ENCODE measurements at places on chromosomes 4 and X.

- no peak for DNase-seq
Observed at GRCh38 chr4:14865804-14866203, 136.5 kb upstream of the CPEB2 start.

- DNase-seq = peak; percentile 54
Observed at GRCh38 chrX:40174001-40174853, 76.5 kb upstream of the BCOR start.

GRCh38 chr4:75169427-75169826 is 236.5 kb downstream of the PARM1 start:
- DNase-seq = no peak

- no peak for DNase-seq
Observed at GRCh38 chrX:70386235-70386634, 36.9 kb upstream of the GDPD2 start.

DNA sequence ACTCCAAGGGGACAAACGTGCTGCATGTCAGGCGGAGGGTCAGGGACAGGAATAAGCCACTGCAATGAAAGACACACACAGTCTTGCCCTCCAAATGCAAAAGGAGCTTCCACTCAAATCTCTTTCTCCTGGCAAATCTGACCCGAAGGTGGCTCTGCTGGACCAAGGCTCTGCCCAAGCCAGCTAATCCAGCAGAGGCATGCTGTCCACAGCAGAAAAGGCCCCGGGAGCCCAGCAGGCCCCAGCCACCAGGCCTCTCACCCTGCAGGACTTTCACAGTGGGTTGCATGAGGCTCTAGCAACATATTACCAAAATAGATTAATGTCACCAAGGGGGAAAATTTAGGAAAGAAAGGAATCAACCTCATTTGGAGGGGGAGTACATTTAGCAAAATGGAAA is 628.6 kb downstream of the BCOR start:
- DNase-seq = no peak

DNA sequence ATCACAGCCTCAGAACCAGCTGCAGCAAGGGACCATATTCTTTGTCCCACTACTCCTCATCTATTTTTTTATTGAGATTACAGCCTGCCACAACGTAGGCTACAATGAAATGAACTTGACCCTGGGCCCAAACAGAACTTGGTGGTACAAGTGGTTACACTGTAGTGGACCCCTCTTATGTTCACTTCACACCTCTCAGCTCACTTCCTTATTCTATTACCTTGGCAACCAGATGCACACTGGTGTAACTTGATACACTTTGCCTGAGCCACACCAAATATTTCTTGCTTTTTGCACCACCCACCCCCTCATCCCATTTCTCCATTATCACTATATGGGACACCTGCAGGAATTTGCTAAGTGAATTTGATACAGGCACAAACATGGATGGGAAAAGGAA is 105.8 kb downstream of the CXCL13 start:
- DNase-seq = no peak

- no peak for DNase-seq
Observed at GRCh38 chr4:180953572-180953971, 1289.6 kb upstream of the TENM3 start.

DNA sequence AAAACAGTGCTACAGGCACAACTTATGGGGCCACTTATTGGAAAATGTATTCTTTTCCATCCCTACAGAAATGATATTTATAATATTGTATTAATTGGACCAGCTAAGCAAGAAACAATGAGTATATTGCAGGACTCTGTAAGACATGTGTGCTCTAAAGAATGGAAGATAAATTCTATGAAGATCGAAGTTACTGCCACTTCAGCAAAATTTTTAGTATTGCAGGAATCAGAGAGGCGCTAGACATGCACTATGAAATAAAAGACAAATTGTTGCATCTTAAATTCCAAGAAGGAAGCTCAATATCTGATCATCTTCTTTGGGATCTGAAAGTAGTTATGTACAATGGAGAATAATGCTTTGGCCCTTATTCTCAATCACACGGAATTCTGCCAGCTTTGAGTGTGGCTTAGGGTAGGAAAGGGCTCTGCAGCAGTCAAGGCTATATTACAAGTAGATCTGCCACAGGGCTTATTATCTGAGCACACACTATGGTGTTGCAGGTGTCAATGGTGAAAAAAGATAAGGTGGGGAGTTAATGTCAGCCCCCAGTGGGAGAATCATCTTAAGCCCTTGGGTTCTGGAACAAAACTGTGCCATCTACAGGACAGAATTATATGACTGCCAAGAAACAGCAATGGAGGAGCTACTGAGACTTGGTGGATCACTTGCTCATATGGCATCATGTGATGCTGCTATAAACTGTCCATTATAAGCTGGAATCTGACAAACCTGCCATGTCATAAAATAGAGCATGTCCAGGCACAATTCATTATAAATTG is 334.0 kb upstream of the NDST3 start:
- DNase-seq = no peak

DNA sequence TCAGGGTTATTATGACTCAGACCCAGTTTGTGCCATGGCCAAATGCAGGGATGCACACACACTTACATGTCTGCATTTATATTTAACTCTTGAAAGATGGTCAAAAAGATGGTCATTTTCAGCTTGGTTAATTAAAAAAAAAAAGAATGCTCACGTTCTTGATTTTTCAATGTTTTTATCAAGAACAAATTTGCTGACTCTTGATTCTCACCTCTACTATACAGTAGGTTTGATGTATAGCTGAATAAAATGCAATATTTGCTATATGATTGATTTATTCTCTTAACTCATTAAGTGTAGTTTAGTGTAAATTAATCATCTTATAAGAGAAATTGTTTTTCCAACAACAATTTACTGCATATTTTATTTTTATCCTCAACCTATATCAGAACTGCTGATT is 160.4 kb downstream of the SLIT2 start:
- no peak for DNase-seq

DNA sequence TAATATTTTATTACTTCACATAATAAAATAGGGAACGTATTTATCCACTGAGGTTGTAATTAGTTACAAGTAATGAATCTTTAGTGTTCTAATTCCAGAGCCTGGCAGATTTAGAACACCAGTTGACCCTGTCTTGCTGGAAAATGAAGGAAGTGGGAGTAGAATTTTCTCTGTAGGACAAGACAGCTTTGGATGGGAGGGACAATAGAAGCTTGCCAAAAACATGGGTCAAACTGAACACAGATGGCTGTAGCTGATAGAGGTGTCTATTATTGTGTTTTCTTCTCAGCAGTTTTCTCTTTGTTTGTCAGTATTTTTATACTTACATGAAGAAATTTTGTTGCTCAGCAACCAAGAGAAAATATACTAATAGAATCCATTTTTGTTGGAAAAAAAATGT is 20.2 kb downstream of the FAT4 start:
- no peak for DNase-seq

DNA sequence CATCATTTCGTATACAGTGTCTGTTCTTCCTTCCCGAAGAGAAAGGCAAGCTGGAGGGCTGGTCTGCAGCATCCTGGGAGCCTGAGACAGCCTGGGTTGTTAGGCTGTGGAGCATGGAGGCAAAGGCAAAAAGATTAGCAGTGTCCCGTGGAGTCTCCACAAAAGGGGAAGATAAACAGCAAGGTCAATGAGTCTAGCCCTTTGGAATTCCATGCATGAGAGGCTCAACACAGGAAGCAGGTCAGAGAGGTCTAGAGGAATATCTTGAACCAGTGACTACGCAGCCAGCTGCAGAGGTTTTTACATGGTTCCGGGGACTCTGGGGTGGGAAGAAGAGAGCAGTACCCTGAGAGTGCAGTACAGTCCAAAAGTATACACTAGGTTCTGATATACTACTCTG is 12.2 kb upstream of the MCF2 start:
- no peak for DNase-seq

DNA sequence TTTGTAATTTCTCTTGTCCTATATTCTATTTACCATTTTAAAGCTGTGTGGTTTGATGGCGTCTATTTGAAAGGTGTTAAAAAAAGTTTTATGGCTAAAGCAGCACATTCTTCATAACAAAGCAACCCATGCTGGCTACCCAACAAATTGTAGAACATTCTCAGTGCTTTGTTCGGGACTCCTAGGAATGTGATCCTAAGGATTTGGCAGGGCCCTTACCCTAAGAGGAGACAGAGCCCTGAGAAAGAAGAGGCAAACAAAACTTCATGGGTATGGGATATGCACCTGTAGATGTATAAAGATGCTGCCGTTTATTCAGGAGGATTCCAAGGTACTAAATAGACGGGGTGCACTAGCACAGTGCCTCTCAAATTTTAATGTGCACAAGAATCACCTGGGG is 370.8 kb upstream of the DIPK2B start:
- DNase-seq = no peak

GRCh38 chrX:10172877-10173276 is 16.1 kb downstream of the CLCN4 start:
- DNase-seq = no peak

- no peak for DNase-seq
Observed at GRCh38 chrX:123779908-123780396, 47.1 kb upstream of the THOC2 start.

GRCh38 chr4:160947653-160948052 is 1216.1 kb downstream of the FSTL5 start:
- DNase-seq = no peak

- no peak for DNase-seq
Observed at GRCh38 chr4:6342530-6343293, 73.1 kb downstream of the WFS1 start.

GRCh38 chr4:2697995-2698414 is 58.1 kb downstream of the TNIP2 start:
- no peak for DNase-seq

- DNase-seq = no peak
Observed at GRCh38 chr4:119832776-119833175, 204.2 kb upstream of the PDE5A start.

DNA sequence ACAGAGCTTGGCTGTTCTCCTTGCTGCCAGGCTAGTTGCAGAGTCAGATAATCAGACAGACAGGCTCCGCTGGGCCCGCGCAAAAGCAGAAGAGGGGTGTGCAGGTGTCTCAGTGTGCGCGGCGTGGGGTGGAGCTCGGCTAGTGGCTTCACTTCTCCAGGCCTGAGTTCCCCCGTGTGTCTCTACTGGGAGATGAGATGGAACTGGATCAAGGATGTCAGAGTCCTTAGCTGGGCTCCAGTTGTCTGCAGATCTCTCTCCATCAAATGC is 21.1 kb downstream of the HTRA3 start:
- DNase-seq = no peak

DNA sequence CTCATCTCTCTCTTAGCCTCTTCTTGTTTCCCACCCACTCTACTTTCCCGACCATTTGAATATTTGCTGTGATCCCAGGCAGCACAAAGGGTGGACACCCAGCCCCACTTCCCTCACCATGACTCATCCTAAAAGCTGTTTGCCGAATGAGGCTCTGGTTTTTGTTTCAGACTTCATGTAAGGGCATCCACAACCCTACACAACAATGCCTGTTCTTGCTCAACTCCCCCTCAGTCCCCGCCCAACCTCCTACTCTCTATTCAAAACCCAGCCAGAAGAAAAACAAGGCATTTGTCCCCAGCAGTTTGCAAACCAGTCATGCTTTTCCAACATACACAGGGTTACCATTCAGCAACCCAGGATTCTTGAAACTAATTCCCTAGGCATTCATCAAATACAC is 516.5 kb upstream of the CNKSR2 start:
- no peak for DNase-seq

- no peak for DNase-seq
Observed at GRCh38 chrX:69538321-69538876, 34.3 kb downstream of the NALF2 start.

DNA sequence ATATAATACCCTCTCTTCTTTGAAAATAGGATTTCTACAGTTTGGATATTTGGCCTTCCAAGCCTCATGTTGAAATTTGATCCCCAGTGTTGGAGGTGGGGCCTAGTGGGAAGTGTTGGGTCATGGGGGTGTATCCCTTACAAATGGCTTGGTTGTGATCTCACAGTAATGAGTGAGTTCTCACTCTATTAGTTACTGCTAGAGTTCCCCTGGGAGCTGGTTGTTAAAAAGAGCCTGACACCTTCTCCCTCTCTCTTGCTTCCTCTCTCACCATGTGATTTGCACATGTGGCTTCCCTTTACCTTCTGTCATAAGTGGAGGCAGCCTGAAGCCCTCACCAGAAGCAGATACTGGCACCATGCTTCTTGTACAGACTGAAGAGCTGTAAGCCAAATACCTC is 73.9 kb downstream of the HDAC8 start:
- no peak for DNase-seq

- no peak for DNase-seq
Observed at GRCh38 chrX:6980981-6981380, 166.5 kb upstream of the STS start.

DNA sequence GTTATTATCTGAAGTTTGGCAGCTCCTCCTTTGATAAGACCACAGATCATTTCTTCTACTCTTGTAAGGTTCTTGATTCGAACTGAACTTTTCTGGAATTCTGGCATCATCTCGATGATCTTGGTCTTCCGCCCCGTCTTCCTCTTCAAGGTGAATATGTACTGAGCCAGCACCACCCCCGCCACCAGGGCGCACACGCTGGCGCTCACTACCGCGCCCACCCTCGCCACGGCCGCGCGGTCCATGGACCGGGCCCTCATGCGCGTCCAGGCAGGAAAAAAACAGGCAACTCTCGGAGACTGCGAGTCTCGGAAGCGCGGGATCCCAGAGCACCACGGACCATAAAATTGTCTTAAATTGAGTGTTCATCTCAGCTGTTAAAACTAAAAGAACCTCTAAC is 458.4 kb upstream of the NDST3 start:
- DNase-seq = no peak

DNA sequence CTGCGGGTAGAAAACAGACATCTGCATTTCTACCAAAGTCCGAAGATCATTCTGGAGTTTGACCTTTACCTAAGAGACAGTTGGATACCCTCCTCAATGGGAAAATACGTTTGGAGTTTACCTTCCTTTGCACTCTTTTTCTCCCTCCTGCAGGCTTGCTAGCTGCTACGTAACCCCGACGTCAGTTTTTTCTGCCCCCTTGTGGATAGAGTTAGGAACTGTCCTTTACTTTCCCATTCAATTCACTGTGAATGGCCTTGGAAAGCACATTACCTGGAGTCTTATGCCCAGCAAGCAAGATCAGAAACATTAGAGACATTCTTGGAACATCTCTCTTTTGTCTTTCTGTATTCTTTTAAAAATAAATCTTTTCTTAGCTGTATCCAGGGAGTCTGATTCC is 250.7 kb downstream of the NAP1L3 start:
- DNase-seq = no peak
